ENCODE measurements at places on chromosomes 4 and X. TPM values are rescaled to one million over a fixed set of nuclear protein-coding genes. Genes with fewer than 3 reads are reported as not detected.

DNA sequence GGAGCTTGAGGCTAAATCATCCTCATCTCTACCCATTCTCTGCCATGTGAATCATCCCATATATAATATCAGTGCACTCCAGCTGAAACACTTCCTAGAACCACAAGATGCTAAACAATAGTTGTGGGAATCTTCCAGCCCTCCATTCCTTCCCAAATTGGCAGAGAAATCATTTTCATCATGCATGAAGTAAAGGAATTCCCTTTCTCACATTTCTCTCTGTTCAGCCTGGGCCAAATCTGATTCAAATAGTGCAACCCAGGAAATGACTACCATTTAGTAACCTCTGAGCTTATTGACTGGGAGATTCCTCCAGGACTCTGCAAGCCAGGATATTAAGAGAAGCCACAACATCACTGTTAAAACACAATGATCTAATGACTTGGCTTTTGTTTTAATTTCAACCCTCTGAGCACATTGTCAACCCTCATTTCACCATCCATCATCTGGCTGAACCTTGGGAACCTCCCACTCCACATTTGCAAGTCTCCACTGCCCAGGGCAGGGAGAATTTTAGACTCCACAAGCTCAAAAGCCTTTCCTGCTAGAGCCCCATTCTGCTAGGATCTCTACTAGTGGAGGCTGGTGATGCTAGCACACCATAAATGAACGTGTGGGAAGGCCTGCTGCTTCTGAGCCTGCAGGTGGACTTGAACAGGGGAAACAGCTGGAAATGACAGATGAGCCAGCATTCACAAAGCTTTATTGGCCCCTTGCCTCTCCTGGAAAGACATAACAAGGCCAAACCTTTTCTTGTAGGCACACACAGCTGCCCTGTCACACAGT, 133.9 kb downstream of the TET2 start:
- DNase-seq: no peak

DNA sequence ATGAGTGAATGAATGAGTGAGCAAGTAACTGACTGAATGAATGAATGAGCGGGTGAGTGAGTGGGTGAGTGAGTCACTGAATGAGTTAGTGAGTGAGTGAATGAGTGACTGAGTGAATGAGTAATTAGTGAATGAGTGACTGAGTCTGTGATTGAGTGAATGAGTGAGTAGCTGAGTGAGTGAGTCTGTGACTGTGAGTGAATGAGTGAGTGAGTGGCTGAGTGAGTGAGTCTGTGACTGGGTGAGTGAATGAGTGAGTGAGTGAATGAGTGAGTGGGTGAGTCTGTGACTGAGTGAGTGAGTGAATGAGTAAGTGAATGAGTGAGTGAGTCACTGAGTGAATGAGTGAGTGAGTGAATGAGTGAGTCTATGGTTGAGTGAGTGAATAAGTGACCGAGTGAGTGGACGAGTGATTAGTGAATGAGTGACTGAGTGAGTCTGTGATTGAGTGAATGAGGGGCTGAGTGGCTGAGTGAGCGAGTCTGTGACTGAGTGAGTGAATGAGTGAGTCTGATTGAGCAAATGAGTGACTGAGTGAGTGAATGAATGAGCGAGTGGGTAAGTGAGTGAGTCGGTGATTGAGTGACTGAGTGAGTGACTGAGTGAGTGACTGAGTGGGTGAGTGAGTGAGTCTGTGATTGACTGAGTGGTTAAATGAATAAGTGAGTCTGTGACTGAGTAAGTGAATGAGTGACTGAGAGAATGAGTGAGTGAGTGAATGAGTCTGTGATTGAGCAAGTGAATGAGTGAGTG, 223.0 kb upstream of the PSAPL1 start:
- no peak for DNase-seq

DNA sequence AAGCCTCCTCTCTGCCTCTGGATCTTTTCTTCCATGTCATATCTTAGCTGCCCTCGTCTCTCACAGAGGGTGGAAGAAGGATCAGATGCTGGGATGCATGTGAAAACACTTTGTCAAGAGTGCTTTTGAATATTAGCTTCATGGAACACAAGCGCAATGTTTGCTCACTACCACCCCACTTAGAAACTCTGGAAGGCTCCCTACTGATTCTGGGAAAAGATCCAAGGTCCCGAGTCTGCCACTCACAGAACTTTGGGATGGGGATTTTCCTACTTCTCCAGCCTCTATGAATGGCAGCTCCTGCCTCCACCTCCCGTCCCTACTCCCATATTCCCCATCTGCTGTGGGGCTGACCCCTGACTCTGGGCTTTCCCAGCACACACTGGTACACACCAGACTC, 40.2 kb upstream of the CRMP1 start:
- no peak for DNase-seq

GRCh38 chr4:11685481-11685880, 256.8 kb upstream of the HS3ST1 start:
- DNase-seq: no peak

TEX13C gene
- not detected for total RNA-seq

Data from colonic mucosa (tissue), 4 donors.